ENCODE measurements at places on chromosomes 2 and 18.

DNA sequence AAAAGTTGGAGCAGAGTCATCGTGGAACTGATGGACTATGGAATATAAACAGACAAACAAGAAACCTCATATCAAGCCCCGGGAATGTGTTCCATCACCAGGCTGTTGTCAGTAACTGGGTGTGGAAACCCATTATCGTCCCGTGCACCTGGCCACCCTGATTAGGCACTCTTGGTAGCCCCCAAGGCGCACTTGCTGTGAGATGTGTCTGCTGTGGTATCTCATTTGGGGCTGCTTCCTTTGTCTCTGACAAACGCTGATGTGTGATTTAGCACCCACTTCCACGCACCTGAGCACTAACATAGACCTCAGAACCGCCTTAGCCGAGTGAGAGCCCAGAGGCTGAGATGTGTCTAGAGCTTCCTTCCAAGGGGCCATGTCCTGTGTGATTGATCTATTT, 96.3 kb downstream of the PRPF40A start:
- no peak for DNase-seq

- DNase-seq, result no peak
These were observed 22.2 kb upstream of the IL1RN start for GRCh38 chr2:113105047-113105785.

- no peak for DNase-seq
These were observed 417.9 kb downstream of the TGIF1 start for GRCh38 chr18:3867864-3868311.

- DNase-seq, result peak; percentile 88
These were observed 98.2 kb downstream of the GAREM1 start for GRCh38 chr18:32372381-32373061.

- DNase-seq, result no peak
These were observed 261.8 kb downstream of the WDPCP start for GRCh38 chr2:63326473-63326872.

DNA sequence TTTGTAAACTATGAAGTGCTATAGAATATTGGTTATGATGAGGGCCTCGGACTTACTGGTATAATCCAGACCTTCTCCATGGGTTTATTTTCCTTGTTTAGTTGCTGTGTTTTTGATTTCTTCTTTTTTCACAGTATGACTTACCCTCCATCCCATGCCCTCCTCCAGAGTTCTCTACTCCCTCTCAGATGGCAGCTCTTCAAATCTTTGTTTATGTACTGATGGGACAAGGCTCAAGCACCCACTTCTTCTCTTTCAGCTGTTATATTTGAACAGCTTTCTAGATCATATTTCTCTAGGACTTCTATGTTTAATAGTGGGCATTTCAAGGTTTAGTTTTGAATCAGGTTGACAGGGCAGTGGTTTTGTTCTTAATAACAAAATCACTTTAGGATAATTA, 43.9 kb downstream of the CLIP4 start:
- no peak for DNase-seq

DNA sequence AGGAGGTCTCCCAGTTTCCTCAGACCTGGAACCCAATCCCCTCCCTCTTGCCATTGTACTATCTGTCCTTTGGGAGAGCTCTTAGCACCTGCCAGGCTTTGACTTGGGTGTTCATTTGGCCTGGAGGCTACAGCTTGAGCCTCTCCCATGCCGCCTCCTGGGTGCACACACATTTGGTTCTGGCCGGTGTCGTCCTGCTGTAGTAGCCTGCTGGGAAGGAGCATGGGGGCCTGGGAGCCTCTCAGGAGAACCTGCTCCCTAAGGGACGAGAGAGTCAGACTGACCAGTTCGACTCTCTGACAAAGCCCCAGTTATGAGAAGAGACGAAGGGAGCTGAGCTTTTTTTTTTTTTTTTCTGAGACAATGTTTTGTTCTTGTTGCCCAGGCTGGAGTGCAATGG, 7.4 kb upstream of the SFTPB start:
- no peak for DNase-seq

- DNase-seq, result peak; percentile 89
These were observed 34.4 kb upstream of the KLF7 start for GRCh38 chr2:207200136-207200535.

- DNase-seq, result no peak
These were observed 137.6 kb upstream of the ID2 start for GRCh38 chr2:8544171-8544785.

DNA sequence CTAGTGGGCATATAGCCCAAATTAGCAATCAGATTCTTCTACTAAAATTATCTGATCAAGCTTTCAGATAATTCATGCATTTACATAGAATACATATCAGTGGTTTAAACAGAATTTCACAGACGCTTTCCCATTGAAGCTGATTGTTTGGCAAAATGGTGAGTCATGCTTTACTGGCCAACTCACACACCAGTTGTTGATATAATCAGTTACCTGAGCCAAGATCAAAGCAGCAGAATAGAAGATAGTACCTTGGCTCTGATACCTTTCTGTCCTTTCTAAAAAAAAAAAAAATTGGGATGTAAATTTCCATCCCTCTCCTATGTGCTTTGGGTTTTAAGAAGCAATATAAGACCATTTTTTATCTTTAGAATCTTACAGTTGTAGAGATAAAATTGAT, 178.0 kb downstream of the MCFD2 start:
- DNase-seq, result no peak

DNA sequence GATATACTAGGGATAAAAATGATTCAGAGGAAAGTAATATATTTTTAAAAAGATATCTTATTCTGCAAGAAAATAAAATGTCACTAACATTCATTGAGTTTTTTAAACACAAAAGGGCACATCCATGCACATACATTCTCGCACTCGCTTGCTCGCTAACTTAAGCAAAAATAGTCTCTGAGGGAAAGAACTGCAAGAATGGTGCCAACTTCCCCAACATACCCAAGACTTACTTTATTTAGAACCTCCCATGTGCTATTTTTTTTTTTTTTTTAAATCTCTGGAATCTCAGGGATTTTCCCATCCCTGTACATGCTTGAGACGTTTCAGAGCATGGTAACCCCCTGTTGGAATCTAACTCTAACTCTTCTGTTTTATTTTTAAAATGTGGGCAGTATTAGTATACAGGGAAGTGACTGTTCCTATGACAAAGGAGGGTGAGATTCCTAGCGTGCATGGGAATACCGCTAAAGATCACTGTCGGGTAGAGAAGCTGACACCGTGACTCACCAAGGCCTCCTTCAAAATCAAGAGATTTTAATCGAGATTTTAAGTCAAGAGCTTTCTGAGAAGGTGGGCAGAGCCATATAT, 187.9 kb upstream of the ZEB2 start:
- no peak for DNase-seq

GRCh38 chr18:61727241-61728193, 165.3 kb downstream of the RNF152 start:
- no peak for DNase-seq

- no peak for DNase-seq
These were observed 69.0 kb upstream of the DDX18 start for GRCh38 chr2:117745537-117745936.

GRCh38 chr2:114442510-114442909, at the start of gene DPP10:
DPP10 (plus strand) TSS chr2:114442641.
- no peak for DNase-seq

DNA sequence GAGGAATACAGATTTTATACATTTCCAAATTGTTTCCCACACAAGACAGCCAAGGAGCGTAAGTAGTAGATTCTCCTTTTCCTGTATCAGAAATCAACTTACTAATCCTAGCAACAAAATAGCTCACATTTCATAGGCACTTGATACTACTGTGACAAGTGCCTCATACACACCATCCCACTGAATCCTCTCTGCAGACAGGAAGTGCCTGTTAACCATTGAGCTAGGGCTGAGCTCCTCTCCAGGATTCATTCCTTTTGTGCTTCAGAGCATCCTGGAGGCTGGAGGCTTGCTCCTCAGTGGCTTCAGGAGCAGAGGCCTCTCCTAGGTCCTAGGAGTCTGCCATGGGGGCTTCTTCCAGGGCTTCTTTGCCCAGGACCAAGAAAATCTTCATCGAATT, 20.8 kb upstream of the ZNF396 start:
- DNase-seq, result no peak

DNA sequence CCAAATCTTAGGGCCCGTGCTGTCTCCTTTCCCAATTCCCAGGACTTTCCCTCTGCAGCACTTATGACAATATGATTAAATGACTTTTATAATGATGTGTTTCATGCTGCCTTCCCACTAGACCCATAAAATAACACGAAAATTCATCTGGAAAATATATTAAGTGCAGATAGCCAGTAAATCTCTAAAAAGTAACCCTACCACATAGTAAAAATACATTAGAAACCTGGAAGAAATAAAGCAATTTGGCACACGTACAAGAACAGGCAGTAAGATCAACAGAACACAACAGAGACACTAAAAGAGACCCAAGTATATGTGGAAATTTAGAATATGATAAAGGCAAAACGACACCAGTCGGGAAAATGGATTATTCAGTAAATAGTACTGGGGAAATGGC, 30.2 kb upstream of the POMC start:
- no peak for DNase-seq

GRCh38 chr2:240462707-240463273, 27.3 kb downstream of the GPC1 start:
- no peak for DNase-seq

GRCh38 chr2:44269831-44270230, 5.4 kb upstream of the SLC3A1 start:
- DNase-seq, result no peak

DNA sequence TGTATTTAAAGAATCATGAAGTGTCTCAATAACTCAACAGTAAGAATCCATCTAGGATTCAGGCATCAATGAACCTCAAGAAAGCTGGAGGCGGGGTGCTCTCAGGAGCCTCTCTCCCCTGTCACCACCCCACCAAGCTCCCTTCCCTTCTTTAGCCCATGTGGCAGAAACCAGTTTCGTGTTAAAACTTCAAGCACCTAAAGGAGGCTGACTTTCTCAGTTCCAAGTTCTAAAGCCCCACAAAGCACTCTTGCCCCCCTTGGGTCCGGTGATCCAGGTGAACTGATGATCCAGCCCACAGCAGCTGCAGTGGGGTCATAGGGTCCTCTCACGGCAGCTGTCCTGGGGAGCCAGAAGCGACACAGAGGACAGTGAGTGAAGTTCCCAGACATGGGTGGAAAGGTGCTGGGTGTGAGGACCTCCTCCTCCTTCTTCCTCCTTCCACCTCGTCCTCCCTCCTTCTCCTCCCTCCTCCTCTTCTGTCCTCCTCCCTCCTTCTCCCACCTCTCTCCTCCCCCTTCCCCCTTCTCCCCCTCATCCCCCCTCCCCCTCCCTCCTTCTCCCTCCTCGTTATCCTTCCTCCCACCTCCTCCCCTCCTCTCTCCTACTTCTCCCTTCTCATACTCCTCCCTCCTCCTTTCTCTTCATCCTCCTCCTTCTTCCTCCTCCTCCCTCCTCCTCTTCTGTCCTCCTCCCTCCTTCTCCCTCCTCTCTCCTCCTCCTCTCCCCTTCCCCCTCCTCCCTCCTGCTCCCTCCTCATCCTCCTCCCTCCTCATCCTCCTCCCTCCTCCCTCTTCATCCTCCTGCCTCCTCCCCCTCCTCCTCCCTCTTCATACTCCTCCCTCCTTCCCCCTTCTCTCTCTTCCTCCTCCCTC, 192.4 kb upstream of the AGAP1 start:
- no peak for DNase-seq

- DNase-seq, result no peak
These were observed 350.3 kb upstream of the CDH20 start for GRCh38 chr18:60982928-60983327.

DNA sequence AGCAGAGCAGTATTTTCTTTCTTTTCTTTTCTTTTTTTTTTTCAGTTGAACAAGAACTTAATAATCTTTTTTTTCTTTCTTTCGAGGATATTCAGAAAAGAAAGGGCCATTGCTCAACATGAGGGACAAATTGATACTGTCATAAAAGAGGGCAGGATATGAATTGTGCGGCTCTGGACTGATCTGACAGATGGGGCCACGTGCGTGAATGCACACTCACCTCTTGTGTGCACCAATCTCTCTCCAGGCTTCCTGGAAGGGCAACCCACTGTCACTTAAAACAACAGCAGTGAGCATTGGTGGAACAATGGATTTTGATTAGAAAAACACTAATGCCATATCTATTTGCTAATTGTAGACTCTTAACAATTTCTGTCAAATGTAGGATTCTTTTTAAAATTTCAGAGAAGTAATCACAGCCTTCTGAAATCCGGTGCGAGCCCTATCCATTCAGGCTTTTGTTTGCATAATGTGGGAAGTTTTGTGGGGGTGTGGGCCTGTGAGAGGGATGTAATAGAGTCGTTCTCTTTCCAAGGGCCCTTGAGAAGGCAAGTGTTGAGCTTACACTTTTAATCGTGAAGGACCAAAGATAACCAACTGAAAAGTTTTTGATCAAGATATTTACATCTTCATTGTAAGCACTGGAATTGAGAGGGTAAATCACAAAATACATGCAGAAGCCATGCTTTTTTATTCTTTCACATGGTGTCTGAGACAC, 298.8 kb downstream of the SP3 start:
- DNase-seq, result no peak

GRCh38 chr2:160092445-160092844, 30.0 kb upstream of the PLA2R1 start:
- no peak for DNase-seq

- no peak for DNase-seq
These were observed 45.7 kb downstream of the HDAC4 start for GRCh38 chr2:239355139-239355538.

DNA sequence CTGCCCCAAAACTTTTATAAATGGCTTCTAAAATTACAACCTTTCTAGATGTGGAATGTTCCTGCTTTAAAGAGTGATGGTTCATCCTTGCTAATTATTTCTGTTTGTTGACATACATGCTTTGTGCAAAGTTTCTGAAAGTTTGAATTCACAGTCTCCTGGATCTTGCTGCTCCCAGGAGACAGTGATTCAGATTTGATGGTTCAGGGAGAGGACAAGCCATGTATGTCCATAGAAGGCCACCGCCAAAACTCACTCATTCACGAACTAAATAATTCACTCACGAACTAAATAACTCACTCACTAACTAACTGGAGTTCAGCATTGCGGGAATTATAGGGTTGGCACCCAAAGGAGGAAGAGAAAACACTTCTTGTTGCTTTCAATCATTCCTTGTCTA, 416.5 kb upstream of the ZEB2 start:
- DNase-seq, result no peak

- DNase-seq, result no peak
These were observed 276.2 kb downstream of the RNF144A start for GRCh38 chr2:7193457-7193856.

GRCh38 chr18:70387027-70387426, 98.2 kb downstream of the SOCS6 start:
- DNase-seq, result peak; percentile 72

GRCh38 chr2:69969991-69970390, 8.6 kb upstream of the ASPRV1 start:
- DNase-seq, result no peak

DNA sequence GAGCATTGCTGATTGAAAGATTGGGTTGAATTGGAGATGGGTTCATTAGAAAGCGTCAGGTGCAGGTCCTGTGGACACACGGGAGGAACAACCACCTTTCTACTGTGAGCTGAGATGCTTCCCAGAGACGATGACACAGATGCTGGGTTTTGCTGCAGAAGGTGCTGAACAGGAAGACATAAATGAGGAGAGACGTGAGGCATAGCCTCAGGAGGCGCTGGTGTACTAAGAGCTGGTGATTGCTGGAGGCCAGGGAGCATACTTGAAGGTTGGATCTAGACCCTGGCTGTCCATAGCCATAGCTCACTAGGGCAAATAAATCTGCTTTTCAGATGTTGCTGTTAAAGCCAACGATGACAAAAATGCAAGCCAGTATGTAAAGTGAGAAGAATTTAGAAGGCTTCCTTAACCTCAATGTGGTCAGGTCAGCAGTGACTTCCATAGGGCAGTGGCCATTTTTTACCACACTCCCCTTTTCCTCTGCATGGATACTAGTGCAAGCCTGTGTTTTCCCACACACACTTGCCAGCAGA, 153.7 kb downstream of the SOX11 start:
- DNase-seq, result no peak
